ENCODE measurements at places on chromosomes 5 and 9.

DNA sequence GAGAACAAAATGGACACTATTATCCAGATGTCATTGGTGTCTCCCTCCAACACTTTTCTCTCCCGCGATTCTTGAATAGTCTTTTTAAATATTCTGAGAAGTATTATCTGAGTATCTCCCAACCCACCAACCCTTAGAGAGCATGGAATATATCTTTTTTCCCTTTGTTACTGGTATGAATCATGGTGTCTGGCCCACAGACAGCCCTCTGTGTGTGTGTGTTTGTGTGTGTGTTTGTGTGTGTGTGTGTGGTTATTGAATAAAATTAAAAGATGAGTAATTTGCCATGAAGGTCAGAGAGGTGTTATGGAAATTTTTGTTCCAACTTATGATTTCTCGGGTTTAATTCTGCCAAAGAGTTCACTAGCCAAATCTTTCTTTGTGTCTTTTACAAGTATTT lies 47.7 kb downstream of the CAMK4 start:
- DNase-seq = no peak
- no peak overlapping the region for H3K27ac ChIP-seq
- no peak overlapping the region for H3K4me3 ChIP-seq
- H3K36me3 ChIP-seq = peaks cover 4% of the 10 kb centered on the region
- H3K4me1 ChIP-seq = peaks cover 11% of the 10 kb centered on the region

DNA sequence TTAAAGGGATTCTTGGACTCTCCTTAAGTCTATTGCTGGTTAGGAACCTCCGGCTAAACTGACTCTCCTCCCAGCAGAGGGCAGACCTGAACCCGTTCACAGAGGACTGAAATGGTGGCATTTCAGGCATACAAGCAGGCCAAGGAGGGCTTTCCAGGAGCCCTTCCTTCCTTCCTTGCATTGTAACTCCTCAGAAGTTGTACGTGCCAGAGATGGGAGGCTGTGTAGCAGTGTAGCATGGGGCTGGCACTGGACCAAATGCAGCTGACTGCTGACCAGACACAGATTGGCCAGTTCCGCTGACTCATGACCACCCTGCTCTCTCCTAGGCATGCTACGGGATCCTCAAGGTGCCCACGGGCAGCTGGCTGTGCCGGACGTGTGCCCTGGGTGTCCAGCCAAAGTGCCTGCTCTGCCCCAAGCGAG lies 36.4 kb downstream of the JADE2 start:
- H3K27me3 ChIP-seq = no peaks in the 10 kb centered on the region
- H3K4me1 ChIP-seq = peaks cover 22% of the 10 kb centered on the region
- H3K36me3 ChIP-seq = peaks cover 86% of the 10 kb centered on the region
- DNase-seq = no peak
- H3K4me3 ChIP-seq = no peak overlapping the region

GRCh38 chr5:97623441-97623840 lies 440.4 kb upstream of the RIOK2 start:
- no peak overlapping the region for H3K4me3 ChIP-seq
- H3K4me1 ChIP-seq = no peaks in the 10 kb centered on the region
- no peak overlapping the region for H3K27ac ChIP-seq
- no peaks in the 10 kb centered on the region for H3K36me3 ChIP-seq
- DNase-seq = no peak

DNA sequence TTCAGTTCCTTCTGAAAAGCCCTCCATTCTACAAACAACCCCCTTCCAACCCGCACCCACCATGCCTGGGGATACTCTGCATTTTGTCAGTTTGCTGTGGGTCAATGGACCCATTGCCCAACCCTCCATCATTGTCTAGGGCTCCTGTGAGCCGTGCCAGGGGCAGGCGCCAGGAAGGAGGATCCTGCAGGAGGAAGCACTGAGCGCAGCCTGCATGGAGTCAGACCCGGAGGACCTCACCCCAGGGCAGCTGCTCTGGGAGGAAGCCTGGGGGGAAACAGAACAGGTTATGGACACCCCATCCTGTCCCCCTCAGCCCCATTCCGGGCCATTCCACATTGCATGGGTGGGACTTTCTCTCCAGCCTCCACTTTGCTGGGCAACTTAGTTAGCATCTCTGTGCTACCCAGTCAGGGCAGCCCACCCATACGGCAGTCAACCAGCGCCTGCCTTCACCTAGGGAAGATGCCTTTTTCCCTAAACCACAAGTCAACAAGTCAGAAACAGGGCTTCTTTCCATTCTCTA lies 48.6 kb upstream of the VDAC1 start:
- peak overlapping the region; percentile 6 for H3K4me3 ChIP-seq
- peaks cover 39% of the 10 kb centered on the region for H3K4me1 ChIP-seq
- H3K27me3 ChIP-seq = no peaks in the 10 kb centered on the region
- H3K36me3 ChIP-seq = no peaks in the 10 kb centered on the region
- H3K27ac ChIP-seq = peak overlapping the region; percentile 44

GRCh38 chr5:35990520-35990919 lies 670 bp downstream of the UGT3A1 start:
- no peak for DNase-seq
- H3K36me3 ChIP-seq = no peaks in the 10 kb centered on the region
- no peak overlapping the region for H3K4me3 ChIP-seq
- no peaks in the 10 kb centered on the region for H3K4me1 ChIP-seq

DNA sequence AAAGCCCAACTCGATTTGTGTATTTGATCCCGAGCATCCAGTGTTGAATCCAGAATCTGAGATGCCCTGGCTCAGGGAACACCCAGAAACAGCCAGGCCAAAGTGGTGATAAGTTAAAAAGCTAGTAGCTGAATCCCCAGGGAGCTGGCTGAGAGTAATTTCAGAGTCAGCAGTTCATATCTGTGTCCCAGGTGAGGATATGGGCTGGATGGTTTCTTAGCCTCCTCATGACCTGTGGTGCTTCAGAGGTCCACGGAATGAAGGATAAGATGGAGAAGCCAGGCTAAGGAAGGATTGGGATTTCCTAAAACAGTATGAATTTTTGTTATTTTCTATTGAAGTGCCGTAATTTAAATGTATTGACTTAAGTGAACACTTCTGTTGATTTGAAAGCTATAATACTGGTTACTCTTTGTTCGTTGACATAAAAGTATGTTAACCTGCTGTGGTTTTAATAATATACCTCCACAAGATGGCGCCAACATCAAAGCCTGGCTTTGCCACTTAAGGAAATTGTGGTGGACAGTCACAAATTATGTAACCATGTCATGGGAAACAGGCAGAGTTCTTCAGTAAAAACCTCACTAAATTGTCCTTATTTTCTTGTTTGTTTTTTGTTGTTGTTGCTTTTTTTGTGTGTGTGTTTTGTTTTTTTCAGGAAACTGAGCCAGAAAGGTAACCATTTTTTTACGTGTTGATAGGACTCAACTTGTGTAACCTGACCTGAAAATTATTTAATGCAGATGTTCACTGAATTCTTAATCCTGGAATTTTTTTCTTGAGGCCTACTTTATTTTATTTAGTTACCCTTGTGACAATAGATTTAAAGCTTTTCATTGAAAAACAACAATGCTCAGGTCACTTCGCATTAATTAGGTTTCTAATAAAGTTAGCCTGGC lies 11.4 kb downstream of the MTAP start:
- peaks cover 11% of the 10 kb centered on the region for H3K4me1 ChIP-seq
- no peak overlapping the region for H3K4me3 ChIP-seq
- H3K27ac ChIP-seq = peak overlapping the region; percentile 55
- H3K27me3 ChIP-seq = no peaks in the 10 kb centered on the region
- H3K36me3 ChIP-seq = peaks cover 47% of the 10 kb centered on the region

GRCh38 chr9:120773256-120773655 lies 20.0 kb downstream of the FBXW2 start:
- DNase-seq = no peak
- no peak overlapping the region for H3K4me3 ChIP-seq
- H3K27ac ChIP-seq = no peak overlapping the region
- H3K27me3 ChIP-seq = no peaks in the 10 kb centered on the region
- H3K36me3 ChIP-seq = peaks cover 82% of the 10 kb centered on the region

GRCh38 chr5:39201781-39202596 lies 17.4 kb downstream of the FYB1 start:
- H3K27ac ChIP-seq = peak overlapping the region; percentile 87
- H3K27me3 ChIP-seq = no peaks in the 10 kb centered on the region
- peak overlapping the region; percentile 78 for H3K4me3 ChIP-seq
- no peak for DNase-seq
- peaks cover 2% of the 10 kb centered on the region for H3K36me3 ChIP-seq

- no peak for DNase-seq
- H3K4me1 ChIP-seq = peaks cover 29% of the 10 kb centered on the region
These were observed 79.5 kb downstream of the SEMA4D start for GRCh38 chr9:89418474-89418845.

DNA sequence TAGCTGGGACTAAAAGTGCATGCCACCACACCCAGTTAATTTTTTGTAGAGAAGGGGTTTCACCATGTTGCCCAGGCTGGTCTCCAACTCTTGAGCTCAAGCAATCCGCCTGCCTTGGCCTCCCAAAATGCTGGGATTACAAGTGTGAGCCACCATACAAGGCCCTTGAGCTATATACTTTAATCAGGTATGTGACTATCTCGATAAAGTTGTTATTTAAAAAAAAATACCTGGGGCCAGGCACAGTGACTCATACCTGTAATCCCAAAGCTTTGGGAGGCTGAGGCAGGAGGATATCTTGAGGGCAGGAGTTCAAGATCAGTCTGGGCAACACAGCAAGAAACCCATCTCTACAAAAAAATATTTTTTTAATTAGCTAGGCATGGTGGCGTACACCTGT lies 19.2 kb downstream of the RNF145 start:
- H3K27me3 ChIP-seq = no peaks in the 10 kb centered on the region
- peaks cover 5% of the 10 kb centered on the region for H3K36me3 ChIP-seq
- peaks cover 5% of the 10 kb centered on the region for H3K4me1 ChIP-seq

- H3K27me3 ChIP-seq = no peaks in the 10 kb centered on the region
- H3K4me1 ChIP-seq = peaks cover 19% of the 10 kb centered on the region
- peaks cover 68% of the 10 kb centered on the region for H3K36me3 ChIP-seq
- H3K27ac ChIP-seq = peak overlapping the region; percentile 52
- H3K4me3 ChIP-seq = no peak overlapping the region
These were observed 89.2 kb downstream of the SEMA4D start for GRCh38 chr9:89408628-89409101.

DNA sequence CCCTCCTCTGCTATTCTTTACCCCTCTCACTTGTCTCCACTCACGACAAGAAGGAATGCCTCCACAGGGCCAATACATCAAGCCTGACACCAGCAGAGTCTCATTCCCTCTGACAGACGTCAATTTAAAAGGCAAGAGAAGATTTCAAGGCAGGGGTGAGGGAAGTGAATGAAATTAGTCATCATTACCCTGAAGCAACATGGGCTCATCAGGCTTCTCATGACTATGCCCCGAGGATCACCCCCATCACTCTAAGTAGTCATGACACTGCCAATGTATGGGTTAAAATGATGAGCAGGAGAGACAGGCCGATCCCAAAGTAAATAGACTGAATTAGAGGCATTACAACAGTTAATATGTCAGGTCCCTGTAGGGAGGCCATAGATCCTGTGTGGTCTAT lies 504.4 kb downstream of the TLE4 start:
- H3K4me1 ChIP-seq = no peaks in the 10 kb centered on the region
- H3K27me3 ChIP-seq = no peaks in the 10 kb centered on the region
- H3K4me3 ChIP-seq = no peak overlapping the region
- H3K27ac ChIP-seq = no peak overlapping the region

DNA sequence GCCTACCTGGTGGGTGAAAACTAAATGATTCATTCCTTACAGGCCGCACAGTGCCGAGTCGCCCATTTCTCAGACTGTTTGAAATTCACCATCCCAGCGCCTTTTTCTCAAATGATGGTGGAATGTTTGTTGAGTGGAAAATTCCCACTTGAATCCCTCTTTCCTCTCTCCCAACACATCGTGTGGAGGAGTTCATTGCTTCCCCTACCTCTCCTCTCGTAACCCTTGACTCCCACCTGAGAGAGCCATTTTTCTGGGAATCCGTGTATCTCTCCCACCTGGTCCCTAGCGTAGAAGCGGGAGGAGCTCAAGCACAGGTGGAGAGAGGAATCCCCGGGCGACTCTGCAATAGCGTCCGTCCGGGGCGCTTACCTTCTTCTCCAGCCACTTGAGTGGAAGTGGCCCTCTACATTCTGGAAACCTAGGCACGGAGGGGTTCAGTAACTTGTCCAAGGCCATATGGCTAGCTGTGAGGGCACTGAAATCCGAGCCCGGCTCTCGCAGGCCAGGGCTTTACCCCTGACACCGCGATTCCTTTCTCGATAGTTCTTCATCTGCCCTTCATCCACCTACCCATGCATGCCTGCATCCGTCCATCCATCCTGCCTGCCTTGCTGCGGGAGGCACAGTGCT lies 683 bp downstream of the OSMR start:
- H3K36me3 ChIP-seq = no peaks in the 10 kb centered on the region
- DNase-seq = no peak
- H3K27ac ChIP-seq = no peak overlapping the region
- no peaks in the 10 kb centered on the region for H3K4me1 ChIP-seq
- H3K27me3 ChIP-seq = peaks cover 29% of the 10 kb centered on the region
- no peak overlapping the region for H3K4me3 ChIP-seq

DNA sequence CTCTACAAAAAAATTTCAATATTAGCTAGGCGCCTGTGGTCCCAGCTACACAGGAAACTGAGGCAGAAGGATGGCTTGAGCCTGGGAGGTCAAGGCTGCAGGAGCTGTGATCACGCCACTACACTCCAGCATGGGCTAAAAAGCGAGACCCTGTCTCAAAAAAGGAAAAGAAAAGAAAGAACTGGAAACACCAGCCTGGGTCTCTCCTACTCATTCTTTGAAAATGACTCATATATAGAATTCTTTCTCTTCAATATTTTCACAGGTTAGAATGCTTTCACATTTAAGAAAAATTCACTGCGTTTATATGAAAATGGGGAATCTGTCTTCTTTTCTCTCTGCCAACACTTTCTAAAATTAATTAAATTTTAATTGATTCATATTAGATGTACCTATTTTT lies 115.6 kb downstream of the TRPM6 start:
- no peak for DNase-seq
- H3K27me3 ChIP-seq = no peaks in the 10 kb centered on the region
- H3K36me3 ChIP-seq = no peaks in the 10 kb centered on the region
- H3K27ac ChIP-seq = no peak overlapping the region
- no peak overlapping the region for H3K4me3 ChIP-seq
- no peaks in the 10 kb centered on the region for H3K4me1 ChIP-seq

DNA sequence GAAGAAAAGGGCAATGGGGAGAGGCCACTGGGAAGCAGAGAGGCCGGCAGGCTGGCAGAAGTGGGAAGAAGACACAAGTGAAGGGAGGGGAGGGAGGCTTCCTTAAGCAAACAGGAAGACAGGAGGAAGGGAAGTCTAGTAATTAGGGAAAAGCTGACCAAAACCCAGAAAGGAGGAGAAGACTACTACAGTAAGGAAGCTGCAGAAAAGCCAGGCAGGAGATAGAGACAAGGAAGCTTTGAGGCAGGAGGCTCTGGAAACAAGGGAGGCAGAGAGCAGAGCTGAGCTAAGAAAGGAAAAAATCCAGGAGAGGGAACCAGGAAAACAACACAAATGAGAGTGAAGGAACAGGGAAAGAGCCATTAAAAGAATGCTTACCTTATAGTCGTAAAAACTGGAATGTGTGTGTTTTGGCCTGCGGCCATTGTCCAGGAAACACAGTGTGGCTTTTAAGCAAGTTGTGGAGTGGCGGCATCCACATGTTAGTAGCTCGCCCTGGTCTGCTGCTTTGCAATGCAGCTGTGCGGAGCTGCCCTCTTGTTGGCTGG lies 317.1 kb upstream of the CLINT1 start:
- H3K27ac ChIP-seq = no peak overlapping the region
- no peaks in the 10 kb centered on the region for H3K36me3 ChIP-seq
- H3K4me1 ChIP-seq = no peaks in the 10 kb centered on the region
- DNase-seq = no peak

GRCh38 chr5:95954716-95955115 lies 6.9 kb downstream of the ELL2 start:
- no peaks in the 10 kb centered on the region for H3K27me3 ChIP-seq
- DNase-seq = no peak
- no peaks in the 10 kb centered on the region for H3K36me3 ChIP-seq
- H3K4me3 ChIP-seq = no peak overlapping the region
- H3K27ac ChIP-seq = no peak overlapping the region

- H3K27ac ChIP-seq = no peak overlapping the region
- no peaks in the 10 kb centered on the region for H3K27me3 ChIP-seq
- no peak for DNase-seq
- H3K4me3 ChIP-seq = no peak overlapping the region
These were observed 79.0 kb downstream of the TAF11L14 start for GRCh38 chr5:17713301-17713700.

Data from T-cell (primary cell).